ENCODE measurements at places on chromosomes 6 and 20.

DNA sequence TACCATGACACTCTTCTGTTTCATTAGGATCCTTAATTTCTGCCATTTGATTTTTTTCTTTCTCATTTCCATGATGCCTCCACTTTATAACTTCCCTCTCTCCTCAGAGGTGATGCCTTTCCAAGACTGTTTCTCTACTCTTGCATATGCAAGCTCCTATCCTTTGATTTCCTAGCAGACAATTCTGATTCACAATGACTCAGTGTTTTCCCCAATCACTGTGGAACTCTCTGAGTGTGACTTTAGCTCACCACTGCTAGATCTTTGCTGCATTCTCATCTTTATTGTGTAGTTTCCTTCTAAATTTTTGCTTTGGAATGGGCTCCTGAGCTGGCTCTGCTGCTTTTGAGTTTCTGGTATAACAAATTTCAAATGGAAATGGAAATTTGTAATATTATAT is 184.9 kb downstream of the TINAG start:
- no peak for DNase-seq

DNA sequence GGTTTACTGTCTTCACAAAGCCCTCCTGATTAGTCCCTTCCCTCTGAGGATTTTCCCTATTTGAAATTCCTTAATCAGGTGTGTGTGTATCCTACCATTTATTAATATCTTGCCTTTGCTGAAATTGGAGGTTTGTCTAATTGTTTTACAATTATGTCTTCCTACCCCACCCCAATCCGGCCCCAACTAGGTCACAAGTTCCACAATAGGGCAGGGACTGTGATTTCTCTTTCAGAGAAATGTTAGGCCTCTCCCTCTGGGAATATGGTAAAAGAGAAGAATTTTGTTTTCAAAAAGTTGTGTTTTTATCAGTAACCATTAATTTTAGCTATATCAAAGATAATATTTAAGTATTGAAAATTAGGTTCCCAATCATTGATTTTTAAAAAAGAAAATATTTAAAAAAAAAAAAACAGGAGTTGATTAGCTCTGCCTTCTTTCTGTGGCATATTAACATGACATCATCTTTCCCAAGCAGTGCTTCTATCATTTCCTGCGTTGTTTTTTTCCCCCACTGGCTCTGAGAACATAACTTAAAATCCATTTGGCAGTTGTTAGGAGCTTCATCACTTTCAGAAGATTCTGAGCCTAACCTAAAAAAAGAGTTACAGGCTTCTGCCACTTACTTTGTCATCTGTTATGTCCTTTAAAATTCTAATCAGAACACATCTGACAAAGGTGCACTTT is 36.1 kb downstream of the BLOC1S5 start:
- no peak for DNase-seq

DNA sequence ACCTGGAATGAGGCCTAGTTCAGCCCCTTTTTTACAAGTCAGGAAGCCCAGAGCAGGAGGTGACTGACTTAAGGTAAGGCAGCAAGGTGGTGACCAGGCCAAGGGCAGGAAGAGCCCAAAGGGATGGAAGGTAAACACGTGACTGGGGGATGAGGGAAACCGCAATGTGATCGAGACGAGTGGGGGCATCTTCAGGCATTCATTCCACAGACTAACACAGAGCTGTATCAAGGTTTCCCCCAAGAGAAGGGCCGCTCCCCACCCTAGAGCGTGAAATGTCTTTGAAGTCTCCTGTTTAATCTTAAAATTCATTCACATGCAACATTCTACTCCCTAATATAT is 76.3 kb upstream of the PIM1 start:
- DNase-seq, result no peak

GRCh38 chr20:50821994-50822393 is 27.1 kb downstream of the BCAS4 start:
- no peak for DNase-seq

- no peak for DNase-seq
These were observed 32.3 kb upstream of the LAMA4 start for GRCh38 chr6:112286500-112287144.

GRCh38 chr20:32969356-32970114 is 34.7 kb downstream of the SUN5 start:
- DNase-seq, result no peak

GRCh38 chr6:6591778-6592465 is 3.4 kb downstream of the LY86 start:
- peak; percentile 95 for DNase-seq

DNA sequence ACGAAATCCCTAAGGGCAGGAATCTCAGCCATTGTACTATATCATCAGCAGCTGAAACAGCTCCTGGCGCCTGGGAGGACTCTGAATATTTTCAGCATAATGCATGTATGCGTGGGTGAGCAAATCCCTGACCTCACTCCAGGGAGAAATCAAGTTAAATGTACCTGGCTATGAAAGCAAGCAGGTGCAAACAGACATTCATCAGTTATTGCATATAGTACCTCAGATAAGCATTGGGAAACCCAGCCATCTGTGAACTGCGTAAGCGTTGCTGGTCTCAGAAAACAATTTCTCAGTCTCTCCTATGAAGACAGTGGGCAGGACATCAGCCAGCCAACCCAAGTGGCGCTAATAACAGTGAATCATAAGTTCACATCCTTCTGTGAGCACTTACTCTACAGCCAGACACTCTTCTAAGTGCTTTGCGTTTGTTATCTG is 622.6 kb downstream of the EPM2A start:
- no peak for DNase-seq

- DNase-seq, result no peak
These were observed 72.3 kb downstream of the LYRM2 start for GRCh38 chr6:89566008-89566800.

- DNase-seq, result no peak
These were observed 12.0 kb upstream of the IRF4 start for GRCh38 chr6:379410-380181.

- DNase-seq, result no peak
These were observed 30.5 kb downstream of the NPEPL1 start for GRCh38 chr20:58722877-58723627.

DNA sequence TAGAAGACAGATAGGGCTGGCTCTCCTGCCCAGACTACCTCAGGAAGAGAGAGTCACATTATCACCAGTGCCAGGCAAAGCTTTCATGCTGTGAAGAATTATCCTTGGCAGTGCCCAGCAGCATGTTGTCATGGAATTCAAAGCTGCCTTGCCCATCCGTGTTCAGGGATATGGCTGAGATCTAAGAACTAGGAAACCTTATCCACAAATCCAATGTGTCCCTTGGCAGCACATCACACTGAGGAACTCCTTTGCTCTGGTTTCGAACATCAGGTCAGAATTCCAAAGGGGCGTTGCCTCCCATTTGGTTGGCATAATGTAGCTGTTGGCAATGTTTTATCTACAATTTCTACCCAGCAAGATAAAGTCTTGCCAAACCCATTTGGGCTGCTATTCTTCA is 52.7 kb downstream of the ADGRF1 start:
- DNase-seq, result no peak

- DNase-seq, result no peak
These were observed 243.1 kb upstream of the RAB32 start for GRCh38 chr6:146300521-146300920.

DNA sequence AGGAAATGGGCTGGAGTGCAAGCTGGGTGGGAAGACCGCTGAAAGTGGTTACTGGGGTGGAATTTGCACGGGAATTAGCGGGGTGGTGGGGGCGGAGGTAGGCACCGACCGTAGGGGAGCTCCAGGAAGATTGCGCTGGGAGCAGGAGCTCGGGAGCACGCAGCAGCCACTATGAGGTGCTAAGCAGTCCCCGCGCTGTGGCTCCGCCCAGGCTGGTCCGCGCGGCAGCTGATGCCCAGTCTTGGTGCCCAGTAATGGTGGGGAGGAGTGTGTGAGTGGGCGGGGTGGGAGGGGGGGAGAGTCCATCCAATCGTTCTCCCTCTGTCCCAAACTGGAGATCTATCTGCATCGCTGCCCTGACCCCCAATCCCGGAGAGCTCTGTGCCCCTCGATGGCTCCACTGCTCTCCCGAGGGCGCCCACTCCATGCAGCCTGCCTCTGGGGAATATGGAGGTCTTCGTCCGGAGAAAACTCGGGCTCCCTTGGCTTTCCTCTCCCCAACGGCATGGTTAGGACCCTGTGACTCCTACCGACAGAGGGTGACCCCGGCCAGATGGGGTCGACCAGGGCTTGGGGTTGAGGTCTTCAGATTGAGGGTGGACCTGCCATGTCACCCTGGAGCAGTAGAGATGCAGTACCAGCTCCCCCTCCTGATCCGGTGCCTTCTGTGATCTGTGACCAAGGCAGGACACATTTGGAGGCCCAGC is 5.3 kb downstream of the TP53TG5 start:
- no peak for DNase-seq

DNA sequence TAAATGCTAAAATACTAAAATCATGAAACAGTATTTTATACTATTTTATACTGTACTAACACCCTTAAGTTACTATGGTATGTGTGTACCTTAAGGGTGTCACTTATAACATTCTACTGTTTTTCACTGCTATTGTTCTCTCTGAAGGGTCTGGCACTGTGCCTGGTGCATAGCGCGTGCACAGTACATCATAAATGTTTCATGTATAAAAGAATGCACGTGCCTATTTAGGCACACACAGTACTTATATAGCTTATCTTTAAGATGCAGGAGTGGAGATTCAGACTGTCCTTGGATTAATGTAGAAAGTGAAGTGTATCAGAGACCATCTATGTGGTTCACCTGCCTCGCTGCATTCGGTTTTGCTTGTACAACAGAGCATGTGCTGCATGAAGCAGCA is 64.0 kb upstream of the SGK1 start:
- no peak for DNase-seq

DNA sequence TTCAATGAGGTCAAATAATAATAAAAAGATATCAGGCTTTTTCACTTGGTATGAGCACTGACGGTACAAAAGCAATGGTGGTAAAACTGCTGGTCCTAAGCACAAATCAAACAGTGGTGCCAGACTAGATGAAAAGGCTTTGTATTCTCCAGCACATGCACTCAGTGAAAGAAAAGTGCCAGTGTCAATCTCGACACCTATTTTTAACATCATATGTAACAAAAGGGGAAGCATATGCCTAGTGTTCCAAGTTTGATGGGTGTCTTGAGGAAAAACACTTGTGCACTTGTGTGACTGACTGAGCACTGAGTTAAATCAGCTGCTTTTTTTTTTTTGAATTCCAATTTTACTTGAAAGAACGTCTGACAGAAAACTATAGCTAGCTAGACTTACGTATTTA is 27.3 kb downstream of the MED23 start:
- no peak for DNase-seq

Measured in SIG-M5 (cell line).